ENCODE measurements at places on chromosomes 5 and 9.

GRCh38 chr5:3601061-3601710 is 5.6 kb downstream of the IRX1 start:
- ATAC-seq: no peak

- peak; percentile 70 for ATAC-seq
These were observed 313.5 kb downstream of the PRDM9 start for GRCh38 chr5:23820765-23821471.

DNA sequence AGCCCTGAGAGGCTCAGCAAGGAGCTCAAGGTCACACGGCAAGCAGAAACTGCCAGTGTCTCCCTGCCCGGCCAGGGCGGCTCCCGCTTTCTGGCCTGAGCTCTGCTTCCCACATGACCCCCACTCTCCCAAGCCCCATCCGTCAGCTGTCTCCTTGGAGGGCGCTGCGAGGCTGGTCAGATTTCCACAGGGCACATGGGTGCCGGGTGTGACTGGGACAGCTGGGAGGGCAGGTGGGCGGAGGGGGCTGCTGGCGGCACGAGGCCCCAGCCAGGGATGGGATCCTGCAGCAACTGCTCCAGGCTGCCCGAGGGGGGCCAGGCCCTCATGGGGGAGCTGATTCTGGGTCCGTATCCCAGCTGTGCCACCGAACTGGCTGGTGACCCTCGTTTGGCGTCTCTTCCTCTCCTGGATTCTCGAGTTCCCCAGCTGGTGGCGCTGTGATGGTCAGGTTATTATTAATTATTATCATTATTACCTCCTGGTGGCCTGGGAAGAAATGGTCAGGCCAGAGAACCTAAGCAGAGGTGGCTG is 12.9 kb upstream of the WDR38 start:
- ATAC-seq: no peak

- ATAC-seq: no peak
These were observed 79.0 kb downstream of the PRLR start for GRCh38 chr5:35151146-35151920.

DNA sequence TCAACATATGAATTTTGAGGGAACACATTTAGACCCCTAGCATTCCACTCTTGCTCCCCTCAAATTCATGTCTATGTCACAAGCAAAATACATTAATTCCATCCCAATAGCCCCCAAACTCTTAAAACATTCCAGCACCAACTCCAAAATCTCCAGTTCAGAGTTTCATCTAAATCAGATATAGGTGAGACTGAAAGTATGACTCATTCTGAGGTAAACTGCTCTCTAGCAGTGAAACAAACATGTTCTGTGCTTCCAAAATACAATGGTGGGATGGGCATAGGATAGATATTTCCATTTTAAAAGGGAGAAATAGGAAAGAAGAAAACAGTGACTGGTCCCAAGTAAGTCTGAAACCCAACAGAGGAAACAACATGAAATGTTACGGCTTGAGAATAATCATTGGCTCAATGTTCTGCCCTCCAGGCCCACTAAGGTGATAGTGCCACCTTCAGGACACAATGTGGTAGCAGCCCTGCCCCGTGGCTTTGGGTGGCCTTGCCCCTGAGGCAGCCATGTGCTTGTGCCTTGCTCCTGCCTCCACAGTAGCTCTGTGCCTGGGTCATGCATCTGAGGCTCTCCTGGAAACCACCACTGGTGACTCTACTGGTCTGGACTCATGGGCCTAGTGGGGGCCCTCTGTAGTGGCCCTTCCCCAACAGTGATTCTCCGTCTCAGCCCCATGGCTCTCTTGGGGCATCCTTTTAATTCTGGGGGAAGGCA is 36.4 kb upstream of the IPPK start:
- ATAC-seq: no peak

GRCh38 chr5:59279979-59280378 is 613.5 kb downstream of the PDE4D start:
- ATAC-seq: no peak

- ATAC-seq: no peak
These were observed 144.1 kb upstream of the ACOT12 start for GRCh38 chr5:81537905-81538547.

GRCh38 chr5:78483809-78484521 is 123.5 kb downstream of the SCAMP1 start:
- no peak for ATAC-seq

All from motor neuron (in vitro differentiated cells).